ENCODE measurements at places on chromosomes 11 and 22. TPM values are rescaled to one million over a fixed set of nuclear protein-coding genes. Genes with fewer than 3 reads are reported as not detected.

The TRIM6 gene
- 2.0 TPM for total RNA-seq

The NAALAD2 gene
- total RNA-seq, result 9.2 TPM

- DNase-seq, result no peak
Observed at GRCh38 chr11:1737080-1737757, 13.2 kb downstream of the IFITM10 start.

DNA sequence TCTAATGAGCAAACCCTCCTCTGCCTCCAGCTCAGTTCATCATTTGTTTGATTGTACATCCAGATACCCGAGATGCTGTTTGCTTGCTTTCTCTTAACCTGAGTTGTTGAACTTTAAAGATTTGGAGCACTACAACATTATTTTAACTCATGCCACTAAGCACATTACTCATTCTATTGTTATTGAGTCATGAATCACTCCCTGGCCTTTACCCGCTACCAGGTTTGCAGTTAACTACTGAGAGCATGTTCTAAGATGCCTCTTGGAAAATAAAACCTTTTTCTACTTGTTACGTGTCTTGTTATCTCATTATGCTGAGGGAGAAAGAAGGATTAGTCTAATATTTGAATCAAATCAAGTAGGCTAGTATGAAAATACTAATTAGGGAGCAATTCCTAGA, 720.6 kb upstream of the ANO5 start:
- no peak for DNase-seq

The OTOG gene
- total RNA-seq, result not detected

The GALNT18 gene
- total RNA-seq, result 20.6 TPM

DNA sequence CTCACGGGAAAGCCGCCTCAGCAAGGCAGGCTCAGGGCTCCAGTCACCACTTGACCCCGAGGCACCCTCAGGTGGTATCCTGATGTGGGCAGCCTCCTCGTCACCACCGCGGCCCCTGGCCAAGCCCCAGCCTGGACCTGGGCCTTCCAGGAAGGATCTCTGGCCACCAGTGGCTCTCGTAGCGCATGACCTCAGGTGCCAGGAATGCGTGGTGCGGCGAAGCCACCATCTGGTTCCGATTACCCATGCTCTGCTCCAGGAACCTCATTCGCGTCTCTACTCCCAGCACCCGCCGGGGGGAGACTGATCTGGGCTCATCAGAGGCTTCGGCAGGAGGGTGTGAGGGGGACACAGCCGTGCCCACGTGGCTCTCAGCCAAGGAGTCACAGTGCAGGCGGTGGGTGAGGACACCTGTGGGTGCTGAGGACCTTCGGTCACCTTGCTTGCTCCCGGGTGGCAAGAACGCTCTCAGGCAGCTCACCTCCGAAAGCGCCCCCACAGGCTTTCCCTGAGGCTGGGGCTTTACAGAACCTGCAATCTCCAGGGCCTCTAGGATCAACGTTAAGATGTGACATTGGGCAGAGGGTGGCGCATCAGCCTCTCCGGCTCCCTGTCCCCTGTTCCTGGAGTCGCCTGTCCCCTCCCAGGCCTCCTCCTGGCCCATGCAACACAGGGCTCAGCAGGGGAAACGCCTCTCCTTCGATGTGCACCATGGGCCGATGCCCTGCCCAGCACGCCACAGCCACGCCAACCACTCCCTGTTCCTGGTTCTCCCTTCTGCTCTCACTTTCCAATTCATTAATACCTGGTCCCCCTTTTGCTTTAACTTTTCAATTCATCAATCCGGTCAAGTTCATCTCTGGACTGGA, 39.0 kb downstream of the TBX1 start:
- peak; percentile 87 for DNase-seq

DNA sequence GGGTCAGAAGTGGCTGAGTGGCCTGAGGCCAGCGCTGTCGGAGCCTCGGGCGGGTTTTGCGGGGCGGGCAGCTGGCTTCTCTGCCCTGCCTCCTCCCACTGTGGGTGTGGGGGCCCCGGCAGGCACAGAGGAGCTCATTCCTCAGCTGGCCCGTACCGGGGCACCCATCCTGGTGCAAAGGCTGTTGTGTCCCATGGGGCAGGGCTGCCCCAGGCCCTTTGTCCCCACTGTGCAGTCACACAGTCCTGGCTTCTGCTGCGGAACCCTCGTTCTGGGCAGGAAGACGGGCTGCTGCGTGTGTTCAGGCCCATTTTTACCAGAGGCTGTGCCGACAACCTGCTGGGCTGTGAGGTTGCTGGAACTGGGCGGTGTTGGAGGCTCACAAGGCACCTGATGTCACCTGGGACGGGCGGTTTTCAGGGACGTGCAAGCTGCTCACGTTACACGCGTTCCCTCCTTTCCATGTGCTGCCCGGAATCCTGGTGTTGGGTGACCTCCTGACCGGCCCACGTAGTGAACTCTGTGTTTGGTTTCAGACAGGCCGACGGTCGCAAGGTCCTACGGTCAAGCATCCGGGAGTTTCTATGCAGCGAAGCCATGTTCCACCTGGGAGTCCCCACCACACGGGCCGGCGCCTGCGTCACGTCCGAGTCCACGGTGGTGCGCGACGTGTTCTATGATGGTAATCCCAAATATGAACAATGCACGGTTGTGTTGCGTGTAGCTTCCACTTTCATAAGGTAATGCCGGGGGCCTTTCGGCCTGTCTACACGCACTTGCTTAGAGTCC, 5.2 kb downstream of the SELENOO start:
- DNase-seq, result no peak

- DNase-seq, result peak; percentile 61
Observed at GRCh38 chr11:1220941-1221721, 1.7 kb upstream of the MUC5B start.

The C11orf16 gene
- not detected for total RNA-seq

DNA sequence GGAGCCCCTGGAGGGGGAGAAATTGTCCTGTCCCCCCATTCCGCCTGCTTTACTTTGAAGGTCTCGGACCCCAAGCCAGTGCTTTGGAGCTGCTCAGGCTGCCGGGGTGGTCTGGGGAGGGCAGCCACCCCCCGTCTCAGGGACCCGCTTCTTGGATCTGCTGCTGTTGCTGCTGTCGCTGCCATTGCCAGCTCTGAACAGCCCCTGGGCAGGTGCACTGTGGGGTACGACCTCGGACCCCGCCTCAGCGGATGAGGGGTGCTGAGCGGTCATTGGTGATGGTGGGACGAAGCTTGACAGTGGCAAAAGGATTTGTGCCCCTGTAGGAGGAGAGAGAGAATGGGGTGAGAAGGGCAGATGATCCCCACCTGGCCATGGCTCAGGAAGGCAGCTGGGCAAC, 1.1 kb upstream of the SLC16A8 start:
- DNase-seq, result no peak

- no peak for DNase-seq
Observed at GRCh38 chr22:44543781-44544477, 45.9 kb upstream of the RTL6 start.
